ENCODE measurements at places on chromosomes 6 and 20. TPM values are rescaled to one million over a fixed set of nuclear protein-coding genes. Genes with fewer than 3 reads are reported as not detected.

SRC gene
- 1.9 TPM for total RNA-seq

MEI4 gene
- not detected for total RNA-seq

DNA sequence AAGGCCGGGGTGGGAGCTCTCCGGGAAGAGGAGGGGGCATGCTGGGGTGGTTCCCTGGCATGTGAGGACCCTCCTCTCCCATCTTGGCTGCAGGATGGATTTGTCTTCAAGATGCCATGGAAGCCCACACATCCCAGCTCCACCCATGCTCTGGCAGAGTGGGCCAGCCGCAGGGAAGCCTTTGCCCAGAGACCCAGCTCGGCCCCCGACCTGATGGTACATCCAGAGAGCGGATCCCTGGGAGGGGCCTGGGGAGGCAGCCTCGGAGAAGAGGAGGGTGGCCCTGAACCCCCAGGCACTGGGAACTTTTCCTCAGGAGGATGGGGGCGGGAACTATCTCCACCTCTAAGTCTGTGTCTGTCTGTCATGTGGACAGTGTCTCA lies 4.8 kb downstream of the CDC25B start:
- peaks cover 73% of the 10 kb centered on the region for H3K36me3 ChIP-seq
- H3K4me3 ChIP-seq: no peak overlapping the region
- no peaks in the 10 kb centered on the region for H3K27me3 ChIP-seq
- H3K27ac ChIP-seq: peak overlapping the region; percentile 78

DNA sequence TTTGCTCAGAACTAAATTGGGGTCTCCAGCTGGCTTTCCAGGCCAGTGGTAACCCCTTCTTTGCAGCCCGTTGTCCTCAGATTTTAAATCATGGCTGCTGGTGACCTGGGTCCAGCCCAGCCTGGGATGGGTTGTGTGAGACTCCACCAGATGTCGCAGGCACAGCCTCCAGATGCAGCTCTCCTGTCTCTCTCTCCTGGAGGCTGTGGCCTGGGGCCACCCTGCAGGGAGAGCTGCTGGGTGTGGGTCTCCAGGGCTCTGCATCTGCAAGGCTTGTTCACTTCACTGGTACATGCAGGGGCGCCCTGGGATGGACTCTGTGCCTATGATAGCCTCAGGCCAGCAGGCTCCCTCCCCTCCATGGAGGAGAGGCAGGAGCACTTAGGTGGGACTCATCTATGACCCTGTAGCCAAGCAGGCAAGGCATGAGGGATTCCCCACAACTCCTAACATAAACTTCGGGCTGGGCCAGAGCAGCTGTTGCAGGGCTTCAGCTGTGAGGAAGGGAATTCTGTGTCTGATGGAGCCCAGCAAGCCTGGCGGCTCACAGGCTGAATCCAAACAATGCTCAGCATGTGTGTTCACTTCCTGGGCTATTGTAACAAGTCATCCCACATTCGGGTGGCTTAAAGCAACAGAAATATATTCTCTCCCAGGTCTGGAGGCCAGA lies 94.7 kb upstream of the NXT1 start:
- no peak overlapping the region for H3K27ac ChIP-seq
- no peak for DNase-seq
- H3K4me1 ChIP-seq: no peaks in the 10 kb centered on the region
- H3K4me3 ChIP-seq: no peak overlapping the region
- no peaks in the 10 kb centered on the region for H3K36me3 ChIP-seq
- peaks cover 20% of the 10 kb centered on the region for H3K27me3 ChIP-seq

DNA sequence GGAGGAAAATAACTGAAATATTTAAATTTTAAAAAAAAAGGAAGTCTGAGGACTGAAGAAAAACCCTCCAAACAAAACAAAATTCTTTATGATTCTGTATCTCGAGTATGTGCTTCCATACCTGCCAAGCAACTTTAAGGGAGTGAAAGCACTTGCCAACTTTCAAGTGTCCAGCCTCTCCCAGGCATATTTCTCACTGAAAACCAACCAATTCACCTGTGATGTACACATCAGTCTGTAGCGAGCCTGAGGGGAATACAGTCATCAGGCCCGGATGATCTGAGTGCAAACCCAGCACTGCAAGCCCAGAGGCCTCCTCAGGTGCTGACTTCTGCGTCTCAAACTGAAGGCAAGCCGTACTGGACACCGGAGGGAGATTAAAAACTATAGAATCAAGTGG lies 164.8 kb upstream of the NT5E start:
- no peaks in the 10 kb centered on the region for H3K27me3 ChIP-seq
- H3K36me3 ChIP-seq: no peaks in the 10 kb centered on the region
- H3K4me3 ChIP-seq: no peak overlapping the region
- H3K27ac ChIP-seq: no peak overlapping the region
- no peaks in the 10 kb centered on the region for H3K4me1 ChIP-seq
